Small intestine (tissue), 16 donors: ENCODE measurements at places on chromosomes 4 and X.

DNA sequence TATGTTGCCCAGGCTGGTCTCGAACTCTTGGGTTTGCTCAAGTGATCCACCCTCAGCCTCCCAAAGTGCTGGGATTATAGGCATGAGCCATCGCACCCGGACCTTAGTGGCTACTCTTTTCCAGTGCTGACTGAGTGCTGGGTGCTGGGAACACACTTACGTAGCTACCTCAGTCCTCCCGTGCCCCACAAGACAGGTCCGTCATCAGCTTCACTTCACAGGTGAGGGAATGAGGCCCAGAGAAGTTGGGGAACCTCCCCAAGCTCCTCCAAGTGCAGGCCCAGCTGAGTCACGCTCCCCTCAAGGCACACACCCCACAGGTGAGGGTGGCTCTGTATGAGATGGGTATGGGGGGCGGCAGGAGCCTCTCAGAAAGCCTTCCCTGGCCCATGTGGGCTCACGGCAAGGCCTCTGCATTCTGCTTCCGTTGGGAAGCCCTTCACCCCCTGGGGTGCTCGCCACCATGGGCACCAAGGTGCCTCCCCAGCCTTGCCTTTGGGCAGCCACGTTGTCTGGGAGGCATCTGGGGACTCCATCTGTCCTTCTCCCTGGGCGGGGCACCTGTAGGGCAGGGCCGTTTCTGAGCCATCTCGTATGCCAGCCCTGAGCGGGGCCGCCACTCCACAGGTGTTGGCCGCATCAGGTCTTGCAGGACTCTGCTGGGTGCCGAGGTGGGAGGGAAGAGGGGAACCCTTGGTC, 28.4 kb downstream of the NSG1 start:
- peaks cover 6% of the 10 kb centered on the region for H3K36me3 ChIP-seq
- DNase-seq = no peak
- H3K27ac ChIP-seq = no peak overlapping the region
- no peaks in the 10 kb centered on the region for H3K27me3 ChIP-seq
- no peak overlapping the region for H3K4me3 ChIP-seq
- no peaks in the 10 kb centered on the region for H3K4me1 ChIP-seq

- DNase-seq = no peak
- no peak overlapping the region for H3K4me3 ChIP-seq
- no peaks in the 10 kb centered on the region for H3K4me1 ChIP-seq
- no peaks in the 10 kb centered on the region for H3K27me3 ChIP-seq
These were observed 1003.5 kb upstream of the LCORL start for GRCh38 chr4:19025031-19025430.

- no peaks in the 10 kb centered on the region for H3K27me3 ChIP-seq
- H3K4me1 ChIP-seq = peaks cover 7% of the 10 kb centered on the region
- DNase-seq = no peak
These were observed 23.6 kb downstream of the SH3BP2 start for GRCh38 chr4:2816401-2816954.

DNA sequence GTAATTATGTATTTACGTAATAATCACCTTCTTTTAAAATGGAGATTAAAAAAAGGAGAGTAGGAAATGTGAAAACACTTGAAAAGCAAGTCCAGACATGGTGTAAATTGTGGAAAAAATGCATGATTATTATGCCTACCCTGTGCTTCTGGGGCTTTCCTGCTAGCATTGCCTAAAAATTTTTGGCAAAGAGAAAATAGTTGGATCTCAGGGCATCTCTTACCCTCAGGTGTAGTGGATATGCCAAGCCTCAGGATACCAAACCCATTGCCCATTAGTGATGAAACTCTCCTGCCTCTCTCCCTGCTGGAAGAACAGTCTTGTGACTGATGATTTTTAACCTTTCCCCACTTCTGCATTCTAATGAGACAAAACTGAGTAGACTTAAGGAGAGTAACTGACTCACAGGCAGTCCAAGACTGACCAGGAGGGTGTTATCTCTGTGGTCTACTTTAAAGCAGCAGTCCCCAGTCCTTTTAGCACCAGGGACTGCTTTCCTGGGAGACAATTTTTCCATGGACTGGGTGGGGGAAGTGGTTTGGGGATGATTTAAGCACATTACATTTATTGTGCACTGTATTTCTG, 174.6 kb downstream of the ZNF330 start:
- no peak overlapping the region for H3K27ac ChIP-seq
- no peaks in the 10 kb centered on the region for H3K36me3 ChIP-seq
- H3K4me3 ChIP-seq = no peak overlapping the region

DNA sequence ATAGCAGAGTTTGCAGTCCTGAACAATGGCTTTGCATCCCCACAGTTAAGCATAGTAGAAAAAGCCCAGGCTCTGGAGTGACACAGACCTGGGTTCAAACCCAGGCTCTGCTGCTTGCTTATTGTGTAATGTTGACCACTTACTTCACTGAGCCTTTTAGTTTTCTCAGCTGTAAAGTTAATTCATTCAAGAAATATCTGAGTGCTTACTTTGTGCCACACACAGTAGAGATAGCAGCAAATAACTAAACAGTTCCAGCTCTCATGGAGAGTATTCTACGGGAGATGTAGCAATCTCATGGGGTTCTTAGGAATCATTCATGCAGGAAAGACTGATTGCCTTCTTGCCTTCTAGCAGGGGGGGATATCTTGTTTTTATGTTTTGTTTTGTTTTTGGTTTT, 63.2 kb downstream of the SLC9A6 start:
- H3K36me3 ChIP-seq = peaks cover 2% of the 10 kb centered on the region
- H3K4me3 ChIP-seq = no peak overlapping the region

DNA sequence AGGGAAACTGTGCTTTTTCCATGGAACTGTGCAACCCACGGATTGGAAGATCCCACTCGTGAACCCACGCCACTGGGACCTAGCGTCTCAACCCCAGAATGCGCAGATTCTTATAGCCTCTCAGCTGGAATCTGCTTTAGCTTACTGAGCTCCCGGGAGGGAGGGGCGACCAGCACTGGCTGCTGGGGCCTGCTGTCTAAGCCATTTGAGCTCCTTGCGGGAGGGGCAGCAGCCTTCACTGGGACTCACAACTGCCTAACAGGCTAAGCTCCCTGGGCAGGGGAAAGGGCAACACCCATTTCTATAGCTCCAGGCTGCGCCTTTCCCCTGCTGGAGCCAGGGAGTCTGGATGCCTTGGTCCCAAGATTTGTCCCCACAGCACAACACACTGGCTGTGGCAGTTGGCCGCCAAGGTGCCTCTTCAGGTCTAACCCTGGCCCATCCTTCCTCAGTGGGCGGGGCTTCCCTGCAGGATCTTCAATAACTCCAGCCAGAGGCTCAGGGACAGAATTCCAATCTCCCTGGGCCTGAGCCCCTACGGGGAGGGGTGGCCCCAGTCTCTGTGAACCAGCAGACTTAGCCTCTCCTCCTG, 451.7 kb upstream of the PITX2 start:
- no peaks in the 10 kb centered on the region for H3K27me3 ChIP-seq
- no peak for DNase-seq
- no peaks in the 10 kb centered on the region for H3K36me3 ChIP-seq
- no peak overlapping the region for H3K4me3 ChIP-seq

- H3K36me3 ChIP-seq = no peaks in the 10 kb centered on the region
- H3K4me1 ChIP-seq = no peaks in the 10 kb centered on the region
- H3K27me3 ChIP-seq = no peaks in the 10 kb centered on the region
- DNase-seq = peak; percentile 11
These were observed 113.5 kb downstream of the VSIG4 start for GRCh38 chrX:65926095-65927019.

DNA sequence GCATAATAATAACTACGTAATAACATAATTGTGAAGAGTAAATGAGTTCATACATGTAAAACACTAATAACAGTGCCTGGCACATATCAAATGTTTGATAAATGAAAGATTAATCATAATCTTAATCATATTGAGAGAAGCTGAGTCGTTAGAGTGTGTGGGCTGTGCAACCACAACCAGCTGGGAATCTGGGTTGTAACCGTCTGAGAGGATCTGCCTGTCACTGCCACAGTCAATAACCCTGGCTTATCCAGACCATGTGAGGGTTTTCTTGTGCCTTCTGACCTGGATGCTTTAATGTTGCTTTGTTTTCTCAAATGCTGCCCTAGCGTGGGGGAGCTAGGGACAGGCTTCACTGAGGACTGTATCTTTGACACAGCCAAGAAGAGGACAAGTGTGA, 73.9 kb downstream of the TRPC5 start:
- no peaks in the 10 kb centered on the region for H3K27me3 ChIP-seq
- no peaks in the 10 kb centered on the region for H3K36me3 ChIP-seq
- H3K4me3 ChIP-seq = no peak overlapping the region

- H3K27ac ChIP-seq = no peak overlapping the region
- H3K27me3 ChIP-seq = no peaks in the 10 kb centered on the region
- H3K4me3 ChIP-seq = no peak overlapping the region
- H3K36me3 ChIP-seq = no peaks in the 10 kb centered on the region
These were observed 40.5 kb downstream of the CASP6 start for GRCh38 chr4:109662771-109663170.

- H3K27me3 ChIP-seq = no peaks in the 10 kb centered on the region
- no peaks in the 10 kb centered on the region for H3K4me1 ChIP-seq
- H3K36me3 ChIP-seq = no peaks in the 10 kb centered on the region
- H3K4me3 ChIP-seq = no peak overlapping the region
- DNase-seq = no peak
These were observed 109.4 kb downstream of the PDHA2 start for GRCh38 chr4:95949136-95949765.

- no peak overlapping the region for H3K4me3 ChIP-seq
- no peak for DNase-seq
- H3K4me1 ChIP-seq = no peaks in the 10 kb centered on the region
These were observed 67.4 kb downstream of the MANBA start for GRCh38 chr4:102693262-102693850.

GRCh38 chr4:119627267-119628255, 1.0 kb downstream of the PDE5A start:
- DNase-seq = peak; percentile 69
- peak overlapping the region; percentile 90 for H3K27ac ChIP-seq
- peaks cover 2% of the 10 kb centered on the region for H3K27me3 ChIP-seq
- no peaks in the 10 kb centered on the region for H3K36me3 ChIP-seq
- H3K4me3 ChIP-seq = peak overlapping the region; percentile 69
- H3K4me1 ChIP-seq = peaks cover 1% of the 10 kb centered on the region

- H3K4me1 ChIP-seq = no peaks in the 10 kb centered on the region
- H3K27me3 ChIP-seq = no peaks in the 10 kb centered on the region
- H3K36me3 ChIP-seq = no peaks in the 10 kb centered on the region
- no peak for DNase-seq
- H3K4me3 ChIP-seq = no peak overlapping the region
These were observed 11.1 kb downstream of the ARSH start for GRCh38 chrX:3017492-3017891.

DNA sequence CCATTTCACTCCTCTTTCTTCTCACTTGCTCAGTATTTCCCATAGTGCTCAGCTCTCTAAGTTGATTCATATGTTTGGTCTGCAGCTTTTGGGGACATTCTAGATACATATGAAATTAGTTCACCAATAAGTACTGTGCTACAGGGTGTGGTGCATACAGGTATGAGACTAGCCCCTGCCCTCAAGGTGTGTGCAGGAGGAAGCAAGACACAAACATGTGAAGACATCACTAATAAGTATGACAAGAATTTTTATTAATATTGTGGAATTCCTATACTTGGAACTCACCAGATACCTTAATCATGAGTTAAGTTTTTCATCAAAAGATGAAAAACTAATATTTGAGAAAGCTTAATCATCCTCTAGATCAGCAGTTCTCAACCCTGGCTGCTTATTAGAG, 505.2 kb downstream of the ZNF674 start:
- no peak for DNase-seq
- no peaks in the 10 kb centered on the region for H3K4me1 ChIP-seq
- no peak overlapping the region for H3K27ac ChIP-seq
- H3K4me3 ChIP-seq = no peak overlapping the region

DNA sequence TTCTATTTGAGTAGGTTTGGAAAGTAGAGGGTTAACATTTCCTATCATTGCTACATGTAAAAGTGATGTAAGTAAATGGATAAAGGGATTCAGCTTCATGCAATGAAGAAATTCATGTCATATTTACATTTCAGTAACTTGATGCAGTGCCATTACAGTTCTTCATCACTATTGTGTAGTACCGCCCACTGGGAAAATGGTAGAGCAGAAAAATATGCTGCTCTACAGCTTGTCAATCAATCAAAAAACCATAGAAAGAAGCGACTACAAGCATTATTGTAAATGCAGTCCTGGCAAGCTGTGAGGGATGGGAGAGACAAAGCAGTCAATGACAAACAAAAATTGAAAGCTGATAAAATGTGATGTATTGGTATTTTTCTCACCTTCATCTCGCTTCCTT, 1597.9 kb downstream of the RPA4 start:
- no peaks in the 10 kb centered on the region for H3K27me3 ChIP-seq
- H3K36me3 ChIP-seq = no peaks in the 10 kb centered on the region
- no peak for DNase-seq
- H3K4me1 ChIP-seq = no peaks in the 10 kb centered on the region

DNA sequence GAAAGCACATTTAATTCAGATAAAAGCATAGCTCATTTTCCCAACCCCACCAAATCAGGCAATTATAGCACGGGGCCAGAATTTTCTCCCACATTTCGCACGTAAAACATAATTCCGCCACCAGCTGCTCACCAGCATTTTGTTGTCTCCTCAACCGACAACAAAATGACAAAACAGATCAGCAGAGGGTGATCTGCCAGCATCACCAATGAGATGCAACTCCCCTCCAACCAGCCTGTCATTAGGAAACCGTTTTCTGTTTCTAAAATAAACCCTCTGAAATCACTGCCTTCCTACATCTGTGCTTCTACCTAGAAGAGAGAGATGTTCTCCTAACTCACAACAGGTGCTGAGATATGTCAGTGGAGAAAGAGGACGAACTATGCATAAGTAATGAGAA, 654.8 kb upstream of the CPEB2 start:
- H3K36me3 ChIP-seq = no peaks in the 10 kb centered on the region
- H3K4me3 ChIP-seq = no peak overlapping the region
- no peaks in the 10 kb centered on the region for H3K4me1 ChIP-seq
- no peak overlapping the region for H3K27ac ChIP-seq

DNA sequence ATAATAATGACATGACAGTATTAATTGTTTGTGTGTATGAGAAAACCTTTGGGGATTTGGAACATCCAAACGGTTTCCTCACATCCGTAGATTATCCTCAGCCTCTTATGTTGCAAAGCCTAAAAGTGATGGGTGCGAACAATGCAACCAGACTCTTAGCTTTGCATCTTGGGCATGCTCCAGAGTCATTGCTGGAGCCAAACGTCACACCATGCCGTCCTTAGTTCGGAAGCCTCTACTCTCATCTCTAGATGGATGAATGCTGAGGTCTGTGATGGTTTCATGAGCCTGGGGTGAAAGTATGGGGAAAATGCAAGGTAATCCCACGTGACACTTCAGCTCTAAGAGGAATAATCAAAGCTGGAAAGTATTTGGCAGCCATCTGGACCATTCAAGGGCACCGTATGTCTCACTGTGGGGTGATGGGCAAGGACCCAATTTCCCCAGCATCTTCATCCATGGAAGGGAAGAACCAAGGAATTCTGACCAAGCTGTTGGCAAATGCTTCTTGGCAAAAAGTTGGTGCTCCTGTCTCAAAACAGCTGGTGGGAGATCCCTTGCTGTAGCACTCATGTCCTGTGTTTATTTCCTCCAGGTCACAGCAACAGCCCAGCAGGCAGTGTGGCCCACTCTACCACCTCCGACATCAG, 6.3 kb upstream of the RTL5 start:
- no peak overlapping the region for H3K4me3 ChIP-seq
- no peak for DNase-seq
- no peak overlapping the region for H3K27ac ChIP-seq
- H3K36me3 ChIP-seq = peaks cover 2% of the 10 kb centered on the region
- H3K27me3 ChIP-seq = no peaks in the 10 kb centered on the region
